ENCODE measurements at places on chromosomes 16 and 17.
A peak's percentile ranks its signal among the peaks of the same experiment; 100 is the strongest.

DNA sequence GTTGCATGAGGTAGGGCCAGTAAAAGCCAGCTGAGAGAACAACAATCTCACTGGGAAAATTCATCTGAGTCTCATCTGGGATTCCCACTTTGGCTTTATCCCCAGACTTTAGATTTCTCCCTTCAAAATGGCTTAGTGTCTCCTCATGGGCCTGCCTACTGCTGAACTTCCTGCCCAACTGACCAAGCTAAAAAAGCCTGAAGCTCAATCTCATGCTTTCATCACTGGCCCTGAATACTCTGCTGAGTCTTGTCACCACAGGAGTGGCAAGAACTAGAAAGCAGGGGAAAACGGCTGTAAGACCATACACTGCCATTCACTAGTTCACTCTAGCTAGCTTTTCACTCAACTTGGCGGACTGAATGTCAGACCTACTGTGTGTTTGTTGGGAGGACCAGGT lies 96.4 kb upstream of the NOG start:
- no peak for DNase-seq

DNA sequence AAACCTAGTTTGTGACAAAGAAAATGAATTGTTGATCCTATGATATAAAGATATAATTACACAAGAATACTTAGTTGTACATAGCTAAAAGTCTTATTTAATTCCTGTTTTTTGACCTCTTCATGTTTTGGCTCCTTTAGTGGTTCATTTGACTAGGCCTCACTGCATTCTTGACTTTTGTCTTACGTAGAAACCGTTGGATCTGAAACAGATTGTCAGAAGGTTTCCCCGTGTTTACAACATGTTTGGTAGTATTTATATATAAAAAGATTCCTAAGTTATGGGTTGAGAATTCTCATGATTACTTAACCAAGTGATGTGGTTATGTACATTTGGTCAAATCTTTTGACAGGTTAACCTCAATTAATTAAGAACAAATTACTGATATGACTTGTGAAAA lies 162.8 kb downstream of the BCAS3 start:
- DNase-seq = no peak

GRCh38 chr17:1956134-1956533 lies 69.0 kb downstream of the RTN4RL1 start:
- no peak for DNase-seq

DNA sequence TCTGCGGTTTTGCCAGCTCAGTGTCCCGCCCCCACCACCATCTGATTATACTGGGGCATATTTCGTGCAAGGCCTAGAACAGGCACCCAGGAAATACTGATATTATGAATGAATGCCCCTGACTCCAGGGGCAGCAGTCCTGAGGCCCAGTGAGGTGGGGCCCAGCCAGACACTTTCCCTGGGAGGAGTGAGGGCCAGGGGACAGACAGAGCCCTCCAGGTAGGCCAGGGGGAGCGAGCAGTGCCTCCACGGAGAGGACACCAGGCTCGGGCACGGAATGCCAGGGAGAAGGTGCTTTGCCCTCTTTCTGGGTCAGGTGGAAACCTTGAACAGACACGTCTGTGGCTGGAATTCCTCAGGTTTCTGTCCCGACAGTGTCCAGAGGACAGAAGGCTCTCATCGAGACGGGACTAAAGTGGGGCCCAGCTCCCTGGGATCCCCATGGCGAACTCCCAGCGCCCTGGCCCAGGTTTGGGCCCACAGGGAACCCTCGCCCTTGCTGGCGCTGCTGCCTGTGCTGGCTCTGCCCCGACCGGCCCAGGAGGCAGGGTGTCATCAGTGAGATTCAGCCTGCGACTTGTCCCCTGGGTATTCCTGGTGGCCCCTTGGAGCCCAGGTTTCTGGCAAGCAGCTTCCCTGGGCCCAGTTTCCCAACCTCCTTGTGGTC lies 4.3 kb downstream of the KATNB1 start:
- DNase-seq = no peak

- DNase-seq = no peak
Observed at GRCh38 chr16:55471448-55472097, 7.4 kb upstream of the MMP2 start.

- DNase-seq = no peak
Observed at GRCh38 chr16:4200781-4201137, 41.1 kb downstream of the SRL start.

DNA sequence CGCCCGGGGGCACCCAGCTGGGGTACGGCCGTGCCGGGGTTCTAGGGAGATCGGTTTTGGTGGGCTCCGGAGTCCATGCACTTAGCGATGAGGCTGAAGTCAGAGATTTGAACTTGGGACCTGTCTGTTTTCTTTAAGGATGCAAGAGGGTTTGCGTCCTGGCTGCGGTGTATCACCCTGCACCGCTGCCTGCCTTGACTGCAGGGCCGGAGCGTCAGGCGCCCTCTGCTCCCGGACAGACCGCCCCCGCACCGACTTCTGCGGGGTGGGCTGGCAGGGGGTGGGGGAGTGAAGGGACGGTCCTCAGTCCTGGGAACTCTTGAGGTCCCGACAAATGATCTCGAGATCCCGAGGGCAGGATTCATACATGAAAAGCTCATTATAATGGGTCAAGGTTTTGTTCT lies 701 bp downstream of the PDP2 start:
- DNase-seq = no peak

DNA sequence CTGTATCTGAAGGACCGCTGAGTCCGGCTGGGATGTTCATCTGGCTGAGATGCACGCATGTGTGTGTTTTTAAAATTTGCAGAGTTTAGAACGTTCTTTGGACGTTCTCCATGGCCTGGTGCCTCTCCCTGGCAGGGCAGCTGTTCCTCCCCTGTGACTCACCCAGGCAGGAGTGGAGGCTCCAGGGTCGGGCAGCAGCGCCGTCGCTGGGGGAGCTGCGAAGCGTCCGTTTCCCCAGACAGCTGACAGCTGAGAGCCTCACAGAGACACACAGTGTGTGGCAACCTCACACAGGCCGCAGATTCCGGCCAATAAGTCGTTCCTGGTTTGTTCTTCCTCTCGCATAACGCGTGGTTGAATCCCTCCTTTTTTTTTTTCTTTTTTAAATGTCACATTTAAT lies 80.6 kb downstream of the OR1D5 start:
- DNase-seq = peak; percentile 87

- no peak for DNase-seq
Observed at GRCh38 chr16:46858151-46858550, 26.0 kb upstream of the GPT2 start.

- DNase-seq = no peak
Observed at GRCh38 chr17:40795019-40795667, 4.6 kb downstream of the KRT28 start.

DNA sequence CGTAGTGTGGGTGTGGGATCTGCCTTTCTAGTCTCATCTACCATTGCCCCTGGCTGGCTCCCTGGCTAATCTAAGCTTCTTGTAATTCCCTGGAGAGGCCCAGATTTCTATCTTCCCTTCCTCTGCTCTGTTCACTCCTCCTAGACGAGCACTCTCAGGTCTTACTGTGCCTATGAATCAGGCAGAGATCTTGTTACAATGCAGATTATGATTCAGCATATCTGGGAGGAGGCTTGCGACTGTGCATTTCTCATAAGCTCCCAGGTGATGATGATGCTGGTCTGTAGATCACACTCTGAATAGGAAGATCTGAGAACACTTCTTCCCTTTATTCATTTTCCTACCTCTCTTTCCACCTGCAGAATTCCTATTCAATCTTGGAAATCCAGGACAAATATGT lies 200.1 kb downstream of the CBLN1 start:
- no peak for DNase-seq

GRCh38 chr17:16980061-16980460 lies 8.1 kb upstream of the TNFRSF13B start:
- DNase-seq = no peak

DNA sequence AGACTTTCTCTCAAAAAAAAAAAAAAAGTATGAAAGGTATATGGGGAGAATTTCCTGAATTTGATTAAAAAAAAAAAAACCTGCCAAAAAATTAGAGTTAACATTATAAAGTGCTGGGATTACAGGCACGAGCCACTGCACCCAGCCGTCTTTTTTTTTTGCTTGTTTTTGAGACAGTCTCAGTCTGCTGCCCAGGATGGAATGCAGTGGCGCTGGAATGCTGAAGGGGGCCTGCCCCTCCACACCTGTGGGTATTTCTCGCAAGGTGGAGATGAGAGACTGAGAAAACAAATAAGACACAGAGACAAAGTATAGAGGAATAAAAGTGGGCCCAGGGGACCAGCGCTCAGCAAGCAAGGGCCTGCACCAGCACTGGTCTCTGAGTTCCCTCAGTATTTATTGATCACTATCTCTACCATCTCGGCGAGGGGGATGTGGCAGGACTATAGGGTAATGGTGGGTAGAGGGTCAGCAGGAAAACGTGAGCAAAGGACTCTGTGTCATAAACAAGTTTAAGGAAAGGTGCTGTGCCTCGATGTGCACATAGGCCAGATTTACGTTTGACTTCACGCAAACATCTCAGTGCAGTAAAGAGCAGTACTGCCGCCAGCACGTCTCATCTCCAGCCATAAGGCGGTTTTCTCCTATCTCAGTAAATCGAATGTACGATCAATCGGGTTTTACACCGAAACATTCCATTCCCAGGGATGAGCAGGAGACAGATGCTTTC lies 117.2 kb downstream of the GOSR1 start:
- DNase-seq = no peak

GRCh38 chr17:5234645-5235576 lies at the start of gene SCIMP:
TSS of gene SCIMP (minus strand) at chr17:5234860. CDS start at chr17:5234755, 105 bp downstream.
- no peak for DNase-seq

GRCh38 chr17:39660397-39661385 lies 4.5 kb upstream of the TCAP start:
- peak; percentile 54 for DNase-seq

DNA sequence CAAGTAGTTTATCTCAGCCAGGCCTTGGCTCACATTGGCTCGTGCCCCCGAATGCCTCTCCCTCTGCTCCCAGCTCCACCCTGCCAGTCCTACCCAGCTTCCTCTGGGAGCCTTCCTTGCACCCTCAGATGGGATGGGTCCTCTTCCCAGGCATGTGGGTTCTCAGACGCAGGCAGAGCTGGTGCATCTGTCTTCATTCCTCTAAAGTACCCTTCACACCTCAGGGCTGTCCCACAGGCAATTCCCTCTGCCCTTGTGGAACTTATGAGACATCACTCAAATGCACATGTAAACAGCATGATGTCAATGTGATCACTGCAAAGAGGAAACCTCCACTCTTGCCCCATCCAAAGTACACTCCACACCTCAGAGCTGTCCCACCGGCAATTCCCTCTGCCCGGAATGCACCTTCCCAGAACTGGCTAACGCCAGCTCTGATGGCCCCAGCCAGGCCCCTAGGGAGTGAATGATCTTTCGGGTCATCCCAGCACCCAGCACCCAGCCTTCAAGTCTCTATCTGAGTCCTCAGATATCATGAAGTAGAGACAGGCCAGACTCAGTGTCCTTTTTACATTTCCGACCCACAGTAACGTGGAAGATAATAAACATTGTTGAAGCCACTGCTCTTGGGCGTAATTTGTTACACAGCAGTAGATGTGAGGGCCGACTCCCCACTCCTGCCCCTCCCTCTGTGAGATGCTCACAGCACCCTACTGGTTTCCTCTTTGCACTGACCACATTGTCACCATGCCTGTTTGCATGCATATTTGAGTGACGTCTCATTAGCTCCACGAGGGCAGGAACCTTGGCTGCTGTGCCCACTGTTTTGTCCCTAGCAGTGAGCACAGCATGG lies 85.4 kb downstream of the N4BP1 start:
- DNase-seq = no peak

GRCh38 chr17:76793775-76794174 lies 55.9 kb downstream of the MFSD11 start:
- no peak for DNase-seq

DNA sequence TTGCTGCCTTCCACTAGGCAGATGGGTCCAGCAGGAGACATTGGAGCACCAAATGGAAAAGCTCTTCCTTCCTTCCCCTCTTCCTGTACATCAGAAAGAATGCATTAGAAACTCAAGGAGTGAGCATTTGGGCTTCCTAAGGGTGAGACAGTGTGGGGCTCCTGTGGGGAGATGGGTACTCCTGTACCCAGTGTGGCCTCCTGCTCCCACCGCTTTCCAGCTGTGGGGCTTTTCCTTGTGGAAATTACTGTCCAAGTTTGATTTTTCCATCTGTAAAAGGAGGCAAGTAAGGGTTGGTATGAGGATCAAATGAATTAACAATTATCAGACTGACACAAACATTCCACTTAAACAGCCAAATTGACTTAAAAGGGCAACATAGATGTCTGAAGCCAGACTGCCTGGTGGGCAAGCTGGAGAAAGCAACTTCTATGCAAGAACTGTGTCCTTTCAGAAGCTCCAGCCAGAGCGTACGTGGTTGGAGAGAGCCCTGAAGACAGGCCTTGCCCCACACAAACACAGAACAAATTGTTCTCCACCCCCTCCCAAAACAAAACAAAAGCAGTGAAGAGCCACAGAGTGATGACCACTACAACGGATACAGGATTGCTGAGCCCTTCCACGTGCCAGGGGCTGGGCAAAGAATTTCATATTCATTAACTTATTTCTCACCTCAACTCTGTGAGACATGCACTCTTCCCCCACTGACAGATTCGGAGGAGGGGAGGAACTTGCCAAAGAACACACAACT lies 23.1 kb upstream of the ALDH3A1 start:
- no peak for DNase-seq

GRCh38 chr17:35742896-35743477 lies 10.1 kb downstream of the GAS2L2 start:
- no peak for DNase-seq

DNA sequence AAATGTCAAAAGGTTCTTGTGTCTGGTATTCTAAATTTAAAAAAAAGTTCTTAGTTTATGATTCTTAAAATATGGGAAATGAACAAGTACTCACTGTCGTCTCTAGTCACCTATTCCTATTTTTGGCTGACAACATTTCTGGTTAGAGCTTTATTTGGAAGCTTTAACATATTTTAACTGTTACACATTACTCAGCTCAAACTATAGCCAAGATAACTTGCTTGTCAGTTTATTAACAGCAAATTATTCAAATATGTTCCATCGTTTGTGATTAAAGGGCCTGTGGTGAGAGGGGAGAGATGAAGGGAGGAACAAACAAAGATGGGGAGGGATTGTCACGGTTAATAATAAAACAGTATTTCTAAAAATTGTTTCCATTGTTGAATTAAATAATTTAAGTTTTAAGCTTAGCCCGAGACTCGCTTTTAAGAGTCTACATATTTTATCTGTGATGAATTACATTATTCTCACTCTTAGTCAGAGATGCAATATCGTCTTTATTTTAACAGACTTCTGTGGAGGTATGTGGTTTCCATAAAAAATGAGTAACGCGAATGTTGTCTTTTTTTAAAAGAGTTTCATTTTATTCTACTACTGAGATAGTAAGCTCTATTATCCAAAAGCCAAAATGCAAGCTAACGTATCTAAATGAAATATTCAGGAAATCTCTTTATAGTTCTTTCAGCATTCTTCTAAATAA lies 321.9 kb upstream of the PMFBP1 start:
- no peak for DNase-seq
